HCEC 1CT (cell line): ENCODE measurements at places on chromosomes 2 and 18.

DNA sequence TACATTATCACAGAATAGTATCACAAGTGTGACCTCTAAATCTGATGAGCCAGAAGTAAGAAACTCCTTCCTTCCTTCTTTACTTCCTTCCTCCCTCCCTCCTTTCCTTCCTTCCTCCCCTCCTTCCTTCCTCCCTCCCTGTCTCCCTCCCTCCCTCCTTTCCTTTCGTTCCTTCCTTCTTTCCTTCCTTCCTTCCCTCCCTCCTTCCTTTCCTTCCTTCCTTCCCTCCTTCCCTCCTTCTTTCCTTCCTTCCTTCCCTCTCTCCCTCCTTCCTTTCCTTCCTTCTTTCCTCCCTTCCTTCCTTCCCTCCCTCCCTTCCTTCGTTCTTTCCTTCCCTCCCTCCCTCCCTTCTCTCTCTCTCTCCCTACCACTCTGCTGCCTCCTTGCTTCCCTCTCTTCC, 359.2 kb downstream of the OSR1 start:
- DNase-seq, result no peak

DNA sequence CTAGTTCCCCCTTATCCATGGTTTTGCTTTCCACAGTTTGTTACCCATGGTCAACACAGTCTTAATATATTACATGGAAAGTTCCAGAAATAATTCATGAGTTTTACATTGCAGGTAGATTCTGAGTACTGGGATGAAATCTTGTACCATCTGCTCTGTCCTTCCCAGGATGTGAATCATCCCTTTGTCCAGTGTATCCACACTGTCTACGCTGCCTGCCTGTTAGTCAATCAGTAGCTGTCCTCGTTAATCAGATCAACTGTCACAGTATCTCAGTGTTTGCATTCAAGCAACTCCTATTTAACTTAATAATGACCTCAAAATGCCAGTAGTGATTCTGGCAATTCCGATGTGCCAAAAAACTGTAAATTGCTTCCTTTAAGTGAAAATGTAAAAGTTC, 76.3 kb downstream of the DYNC1I2 start:
- DNase-seq, result peak; percentile 6

DNA sequence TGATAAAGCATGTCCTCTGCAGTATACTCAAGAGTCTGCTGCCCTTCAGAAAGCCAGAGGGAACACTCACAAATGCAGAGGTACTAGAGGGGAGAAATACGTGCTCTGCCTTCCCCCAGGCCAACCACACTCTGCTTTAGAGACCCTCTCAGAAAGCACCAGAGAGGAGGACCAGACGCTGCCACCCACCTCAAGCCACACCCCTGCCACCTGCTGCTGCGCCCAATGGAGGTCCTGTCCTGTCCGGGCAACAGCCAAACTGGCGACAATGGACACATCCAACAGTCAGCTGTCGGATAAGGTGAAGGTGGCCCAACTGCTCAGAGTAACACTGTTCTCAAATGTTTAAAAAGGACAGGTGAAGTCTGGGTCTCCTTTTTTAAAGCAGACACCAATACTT, 44.6 kb downstream of the FAM168B start:
- DNase-seq, result no peak

DNA sequence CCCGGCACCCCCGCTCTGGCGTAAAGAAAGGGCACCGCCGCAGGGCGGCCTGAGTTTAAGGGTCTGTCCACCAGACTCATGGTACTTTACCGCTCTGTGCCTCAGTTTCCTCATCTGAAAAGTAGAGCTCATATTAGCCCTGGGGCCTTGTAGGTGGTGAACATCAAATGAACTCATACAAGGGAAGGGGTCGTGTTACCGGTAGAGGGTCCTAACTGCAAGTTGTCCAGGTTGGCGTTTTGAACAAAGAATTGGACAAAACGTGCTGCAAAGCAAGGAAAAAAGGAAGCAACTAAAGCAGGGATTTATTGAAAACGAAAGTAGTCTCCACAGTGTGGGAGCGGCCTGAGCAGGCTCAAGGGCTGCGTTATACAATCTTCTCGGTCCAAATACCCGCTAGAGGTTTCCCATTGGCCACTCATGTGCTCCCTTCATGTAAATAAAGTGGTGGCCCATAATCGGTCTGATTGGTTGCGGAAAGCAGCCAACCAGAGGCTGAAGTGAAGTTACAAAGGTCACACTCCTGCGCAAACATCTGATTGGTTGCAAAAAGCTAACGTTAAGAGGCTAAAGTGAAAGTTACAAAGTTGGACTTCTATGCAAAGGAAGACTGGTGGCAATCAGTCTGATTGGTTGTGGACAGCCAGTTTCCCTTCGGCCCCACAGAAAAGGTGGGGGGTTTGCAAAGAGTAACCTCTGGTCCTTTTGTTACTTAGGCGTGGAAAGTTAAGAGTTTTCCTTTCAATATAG, 80.7 kb upstream of the LDLRAD4 start:
- no peak for DNase-seq

- DNase-seq, result peak; percentile 64
Measured at GRCh38 chr2:25301453-25302352, 40.0 kb downstream of the DNMT3A start.

GRCh38 chr2:173684896-173685459, 280.2 kb downstream of the SP3 start:
- no peak for DNase-seq

DNA sequence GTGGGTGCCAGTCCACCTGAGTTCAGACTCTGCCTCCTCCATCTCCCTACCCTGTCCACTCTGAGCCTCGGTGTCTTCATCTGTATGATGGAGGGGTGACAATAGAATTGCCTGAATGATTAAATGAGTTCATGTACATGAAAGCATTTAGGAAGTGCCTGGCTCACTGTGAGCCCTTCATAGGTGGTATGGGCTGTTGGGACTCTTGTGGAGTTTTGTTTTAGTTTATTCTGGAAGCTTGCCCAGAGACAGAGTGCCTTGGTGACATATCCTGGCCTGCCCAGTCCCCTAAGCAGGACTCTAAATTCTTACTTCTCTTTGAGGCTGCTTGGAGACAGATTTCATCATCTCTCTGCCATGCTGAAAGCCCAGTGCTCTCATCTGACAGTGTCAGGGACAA, 24.5 kb upstream of the GIGYF2 start:
- no peak for DNase-seq
